ENCODE measurements at places on chromosomes 16 and 17. TPM values are rescaled to one million over a fixed set of nuclear protein-coding genes. Genes with fewer than 3 reads are reported as not detected.

Gene SPEM3
- total RNA-seq = not detected

Gene NPW
- not detected for total RNA-seq

Gene CACNG3
- not detected for total RNA-seq

Gene APOH
- total RNA-seq = not detected

Gene EVI2B
- 57.8 TPM for total RNA-seq

Gene CSH2
- not detected for total RNA-seq

Gene FBXL16
- total RNA-seq = 42.6 TPM

Gene ARMC5
- 8.5 TPM for total RNA-seq

Gene RAMP2
- total RNA-seq = not detected

Gene TLCD2
- total RNA-seq = not detected

Gene CA7
- not detected for total RNA-seq

Gene MARF1
- 259 TPM for total RNA-seq

Gene NPIPB6
- total RNA-seq = 1.7 TPM

Gene GPR179
- not detected for total RNA-seq

Gene KRTAP3-1
- not detected for total RNA-seq

Gene KRT17
- total RNA-seq = not detected

Gene SECTM1
- total RNA-seq = 2.3 TPM

Gene NEUROD2
- not detected for total RNA-seq

Gene TAT
- total RNA-seq = not detected

Gene OGFOD3
- 23.1 TPM for total RNA-seq

Gene STX8
- total RNA-seq = 71.3 TPM

Gene FLCN
- 39.4 TPM for total RNA-seq

Gene ACSF3
- 68.5 TPM for total RNA-seq

Gene CKLF
- total RNA-seq = 45.9 TPM

Gene UTS2R
- not detected for total RNA-seq

Gene BCL7C
- total RNA-seq = 22.3 TPM

Gene KRTAP4-4
- not detected for total RNA-seq

Gene SKAP1
- 117 TPM for total RNA-seq

Gene NLRC3
- total RNA-seq = 64.1 TPM

Gene SOCS7
- 23.3 TPM for total RNA-seq

Gene FBF1
- 29.0 TPM for total RNA-seq

Gene GNG13
- not detected for total RNA-seq

Gene ACSM3
- 7.4 TPM for total RNA-seq

Gene KIF18B
- total RNA-seq = not detected

Gene FBRS
- 174 TPM for total RNA-seq

Gene PERCC1
- not detected for total RNA-seq

Gene SREBF1
- total RNA-seq = 281 TPM

Gene SLC5A11
- not detected for total RNA-seq

Gene MPDU1
- total RNA-seq = 79.8 TPM

Gene NOD2
- 0.49 TPM for total RNA-seq

Gene TMEM235
- not detected for total RNA-seq

Gene TMC8
- total RNA-seq = 593 TPM

Gene ADAMTS18
- not detected for total RNA-seq

Gene PRPSAP2
- total RNA-seq = 59.4 TPM

Gene GPR139
- not detected for total RNA-seq

Gene FBXW10
- not detected for total RNA-seq
